ENCODE measurements at places on chromosomes 4 and X. TPM values are rescaled to one million over a fixed set of nuclear protein-coding genes. Genes with fewer than 3 reads are reported as not detected.

GRCh38 chr4:1563768-1564485, 120.2 kb downstream of the FAM53A start:
- no peak overlapping the region for H3K27ac ChIP-seq
- no peak overlapping the region for H3K4me3 ChIP-seq
- H3K4me1 ChIP-seq: peaks cover 3% of the 10 kb centered on the region

GRCh38 chr4:148072789-148073188, 340.9 kb downstream of the ARHGAP10 start:
- H3K27ac ChIP-seq: no peak overlapping the region
- H3K27me3 ChIP-seq: no peaks in the 10 kb centered on the region
- no peaks in the 10 kb centered on the region for H3K4me1 ChIP-seq
- no peak for DNase-seq

DNA sequence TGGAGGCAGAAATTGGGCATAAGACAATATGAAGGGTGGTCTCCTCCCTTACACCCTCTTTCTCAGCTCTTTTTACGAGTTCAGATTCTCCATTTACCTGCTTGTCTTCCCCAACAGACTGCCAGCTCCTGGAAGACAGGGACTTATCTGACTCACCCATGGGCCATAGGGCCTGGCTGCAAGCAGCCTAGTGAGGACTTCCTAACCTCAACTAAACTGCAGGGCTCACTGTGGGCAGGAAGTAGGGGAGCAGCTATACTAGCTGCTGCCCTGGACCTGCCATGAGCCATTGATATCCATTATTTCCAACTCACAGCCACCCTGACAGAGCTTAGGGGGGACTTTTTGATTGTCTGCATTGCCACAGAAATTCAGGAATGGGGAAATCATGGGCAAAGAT, 11.5 kb upstream of the ZNF718 start:
- H3K36me3 ChIP-seq: peaks cover 35% of the 10 kb centered on the region
- no peak overlapping the region for H3K4me3 ChIP-seq
- no peak for DNase-seq

DNA sequence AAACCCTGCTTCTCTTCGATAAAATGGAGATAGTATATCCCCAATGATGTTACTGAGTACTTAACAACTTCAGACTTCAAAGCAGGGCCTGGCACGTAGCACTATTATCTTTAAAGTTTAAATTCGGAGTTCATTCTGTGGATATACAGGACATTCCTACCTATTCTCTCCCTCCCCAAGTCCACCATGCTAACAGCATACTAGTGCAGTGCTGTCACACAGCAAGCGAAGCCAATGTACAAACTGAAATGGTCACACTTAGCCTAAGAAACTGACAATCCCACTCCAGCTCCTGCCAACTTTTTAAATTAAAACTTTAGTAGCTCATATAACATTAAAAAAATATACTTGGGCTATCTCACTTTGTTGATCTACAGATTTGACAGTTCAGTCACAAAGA, 1.2 kb upstream of the DNAJB14 start:
- peaks cover 48% of the 10 kb centered on the region for H3K4me1 ChIP-seq
- no peaks in the 10 kb centered on the region for H3K27me3 ChIP-seq
- H3K36me3 ChIP-seq: peaks cover 30% of the 10 kb centered on the region
- peak overlapping the region; percentile 96 for H3K27ac ChIP-seq
- H3K4me3 ChIP-seq: no peak overlapping the region

- no peaks in the 10 kb centered on the region for H3K27me3 ChIP-seq
- H3K4me1 ChIP-seq: no peaks in the 10 kb centered on the region
- DNase-seq: no peak
Measured at GRCh38 chrX:12439416-12439815, 301.1 kb downstream of the FRMPD4 start.

DNA sequence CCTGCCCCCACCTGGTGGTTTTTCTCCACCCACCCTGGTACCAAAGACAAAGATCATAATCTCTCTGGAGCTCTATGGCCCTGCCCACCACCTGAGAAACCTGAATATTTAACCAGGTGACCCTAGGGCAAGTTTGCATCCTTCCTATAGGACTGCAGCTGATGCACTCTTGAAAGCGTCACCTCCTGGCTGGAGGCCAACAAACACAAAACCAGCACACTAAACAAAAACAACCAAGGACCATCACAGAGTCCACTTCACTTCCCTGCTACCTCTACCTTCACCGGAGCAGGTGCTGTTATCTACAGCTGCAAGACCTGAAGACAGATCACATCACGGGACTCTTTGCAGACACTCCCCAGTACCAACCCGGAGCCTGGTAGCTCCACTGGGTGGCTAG, 296.7 kb upstream of the FGF13 start:
- H3K27me3 ChIP-seq: no peaks in the 10 kb centered on the region
- no peak overlapping the region for H3K27ac ChIP-seq
- H3K4me3 ChIP-seq: no peak overlapping the region
- H3K36me3 ChIP-seq: no peaks in the 10 kb centered on the region
- no peaks in the 10 kb centered on the region for H3K4me1 ChIP-seq

- no peaks in the 10 kb centered on the region for H3K36me3 ChIP-seq
- DNase-seq: no peak
- no peak overlapping the region for H3K4me3 ChIP-seq
- no peaks in the 10 kb centered on the region for H3K27me3 ChIP-seq
Measured at GRCh38 chr4:162706051-162706450, 460.6 kb downstream of the NAF1 start.

DNA sequence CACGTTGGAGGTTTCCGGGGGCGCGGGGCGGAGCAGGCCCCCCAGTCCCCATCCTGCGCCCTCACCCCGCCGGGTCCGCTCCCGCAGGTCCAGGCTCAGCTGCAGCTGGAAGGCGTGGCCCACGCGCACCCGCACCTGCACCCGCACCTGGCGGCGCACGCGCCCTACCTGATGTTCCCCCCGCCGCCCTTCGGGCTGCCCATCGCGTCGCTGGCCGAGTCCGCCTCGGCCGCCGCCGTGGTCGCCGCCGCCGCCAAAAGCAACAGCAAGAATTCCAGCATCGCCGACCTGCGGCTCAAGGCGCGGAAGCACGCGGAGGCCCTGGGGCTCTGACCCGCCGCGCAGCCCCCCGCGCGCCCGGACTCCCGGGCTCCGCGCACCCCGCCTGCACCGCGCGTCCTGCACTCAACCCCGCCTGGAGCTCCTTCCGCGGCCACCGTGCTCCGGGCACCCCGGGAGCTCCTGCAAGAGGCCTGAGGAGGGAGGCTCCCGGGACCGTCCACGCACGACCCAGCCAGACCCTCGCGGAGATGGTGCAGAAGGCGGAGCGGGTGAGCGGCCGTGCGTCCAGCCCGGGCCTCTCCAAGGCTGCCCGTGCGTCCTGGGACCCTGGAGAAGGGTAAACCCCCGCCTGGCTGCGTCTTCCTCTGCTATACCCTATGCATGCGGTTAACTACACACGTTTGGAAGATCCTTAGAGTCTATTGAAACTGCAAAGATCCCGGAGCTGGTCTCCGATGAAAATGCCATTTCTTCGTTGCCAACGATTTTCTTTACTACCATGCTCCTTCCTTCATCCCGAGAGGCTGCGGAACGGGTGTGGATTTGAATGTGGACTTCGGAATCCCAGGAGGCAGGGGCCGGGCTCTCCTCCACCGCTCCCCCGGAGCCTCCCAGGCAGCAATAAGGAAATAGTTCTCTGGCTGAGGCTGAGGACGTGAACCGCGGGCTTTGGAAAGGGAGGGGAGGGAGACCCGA, 14.0 kb downstream of the SHOX start:
- no peak overlapping the region for H3K27ac ChIP-seq
- H3K27me3 ChIP-seq: peaks cover 17% of the 10 kb centered on the region
- no peak overlapping the region for H3K4me3 ChIP-seq
- no peaks in the 10 kb centered on the region for H3K4me1 ChIP-seq
- no peak for DNase-seq
- no peaks in the 10 kb centered on the region for H3K36me3 ChIP-seq

DNA sequence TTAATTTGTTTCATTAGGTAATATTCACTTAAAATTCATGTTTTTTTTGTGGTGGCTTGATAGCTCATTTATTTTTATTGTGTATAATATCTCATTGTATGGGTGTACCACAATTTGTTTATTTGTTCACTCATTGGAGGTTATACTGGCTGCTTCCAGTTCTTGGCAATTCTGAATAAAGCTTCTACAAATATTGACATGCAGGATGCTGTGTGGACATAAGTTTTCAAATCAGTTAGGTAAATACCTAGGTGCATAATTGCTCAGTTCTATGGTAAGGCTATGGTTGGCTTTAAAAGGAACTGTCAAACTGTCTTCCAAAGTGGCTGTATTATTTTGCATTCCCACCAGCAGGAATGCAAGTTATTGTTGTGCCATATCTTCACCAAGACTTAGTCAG, 504.5 kb upstream of the GALNTL6 start:
- no peak for DNase-seq
- no peaks in the 10 kb centered on the region for H3K27me3 ChIP-seq
- H3K27ac ChIP-seq: no peak overlapping the region
- H3K4me1 ChIP-seq: no peaks in the 10 kb centered on the region
- no peaks in the 10 kb centered on the region for H3K36me3 ChIP-seq

- H3K4me1 ChIP-seq: no peaks in the 10 kb centered on the region
- H3K36me3 ChIP-seq: no peaks in the 10 kb centered on the region
Measured at GRCh38 chrX:30816079-30816478, 73.0 kb downstream of the TAB3 start.

- H3K27ac ChIP-seq: no peak overlapping the region
- H3K4me3 ChIP-seq: no peak overlapping the region
- H3K4me1 ChIP-seq: no peaks in the 10 kb centered on the region
- no peak for DNase-seq
- H3K27me3 ChIP-seq: peaks cover 2% of the 10 kb centered on the region
Measured at GRCh38 chr4:189162073-189162789, 778.4 kb upstream of the FRG1 start.

DNA sequence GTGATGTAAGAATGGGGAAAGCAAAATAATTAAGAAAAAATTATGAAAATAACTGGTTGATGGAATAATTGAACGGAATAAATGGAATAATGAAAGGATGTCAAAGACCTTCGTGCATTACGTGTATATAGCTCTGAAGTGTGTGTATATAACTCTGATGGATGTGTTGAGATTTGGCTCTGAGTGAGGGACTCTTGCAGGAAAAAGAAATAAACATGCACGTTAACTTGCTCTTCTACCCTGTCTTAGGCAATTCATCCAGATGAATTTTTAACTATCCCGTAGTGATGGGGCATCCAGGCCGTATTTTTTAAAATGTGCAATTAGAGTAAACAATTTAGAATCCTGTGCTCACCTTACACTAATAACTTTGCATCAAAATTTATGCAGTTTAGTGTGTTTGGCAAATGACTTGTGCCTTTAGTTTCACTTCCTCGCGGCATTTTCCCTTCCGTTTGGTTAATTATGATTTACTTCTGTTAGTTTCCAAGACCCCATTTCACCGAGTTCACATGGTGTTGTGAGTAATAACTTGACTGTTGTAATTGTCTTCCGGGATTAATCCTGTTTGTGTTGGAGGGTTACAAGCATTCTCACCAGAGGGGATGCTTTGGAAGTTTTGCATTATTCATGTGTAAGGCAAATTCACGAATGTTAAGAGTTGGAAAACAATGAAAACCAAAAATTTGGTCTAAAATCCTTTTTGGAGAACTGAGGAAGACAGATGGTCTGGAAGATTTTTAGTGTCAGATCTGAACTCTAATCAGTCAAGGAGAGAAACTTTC, 256.5 kb upstream of the FAT1 start:
- H3K4me3 ChIP-seq: no peak overlapping the region
- H3K36me3 ChIP-seq: no peaks in the 10 kb centered on the region
- H3K27ac ChIP-seq: no peak overlapping the region

GRCh38 chr4:47010912-47011446, 17.6 kb upstream of the GABRA4 start:
- DNase-seq: peak; percentile 6
- H3K27me3 ChIP-seq: no peaks in the 10 kb centered on the region
- no peak overlapping the region for H3K4me3 ChIP-seq
- peaks cover 17% of the 10 kb centered on the region for H3K4me1 ChIP-seq

GRCh38 chr4:165763640-165764039, 109.4 kb upstream of the TLL1 start:
- no peaks in the 10 kb centered on the region for H3K36me3 ChIP-seq
- no peaks in the 10 kb centered on the region for H3K27me3 ChIP-seq
- no peak overlapping the region for H3K27ac ChIP-seq
- DNase-seq: no peak
- H3K4me1 ChIP-seq: no peaks in the 10 kb centered on the region

The RGS12 gene
- total RNA-seq: 9.4 TPM

The TLR1 gene
- total RNA-seq: 1.7 TPM

The CSAG3 gene
- 0.23 TPM for total RNA-seq

The INTS12 gene
- 20.2 TPM for total RNA-seq

The KLKB1 gene
- total RNA-seq: not detected

The TLR2 gene
- 1.3 TPM for total RNA-seq

The KIT gene
- not detected for total RNA-seq

The CT45A10 gene
- total RNA-seq: not detected

The CLDN34 gene
- not detected for total RNA-seq

The AVPR2 gene
- total RNA-seq: not detected

The FANCB gene
- total RNA-seq: 14.7 TPM

The XG gene
- total RNA-seq: not detected

The ATP6AP2 gene
- total RNA-seq: 52.2 TPM

The CLTRN gene
- 0.61 TPM for total RNA-seq

The LDB2 gene
- not detected for total RNA-seq

The LRPAP1 gene
- total RNA-seq: 50.8 TPM

All from activated CD4-positive, alpha-beta T cell treated with anti-CD3 and anti-CD28 coated beads for 36 hours (primary cell).